Activated CD4-positive, alpha-beta T cell treated with anti-CD3 and anti-CD28 coated beads for 48 hours (primary cell): ENCODE measurements at places on chromosomes 7 and 10.
A peak's percentile ranks its signal among the peaks of the same experiment; 100 is the strongest.

- DNase-seq: no peak
Measured at GRCh38 chr7:116598278-116598677, 73.4 kb downstream of the CAV1 start.

DNA sequence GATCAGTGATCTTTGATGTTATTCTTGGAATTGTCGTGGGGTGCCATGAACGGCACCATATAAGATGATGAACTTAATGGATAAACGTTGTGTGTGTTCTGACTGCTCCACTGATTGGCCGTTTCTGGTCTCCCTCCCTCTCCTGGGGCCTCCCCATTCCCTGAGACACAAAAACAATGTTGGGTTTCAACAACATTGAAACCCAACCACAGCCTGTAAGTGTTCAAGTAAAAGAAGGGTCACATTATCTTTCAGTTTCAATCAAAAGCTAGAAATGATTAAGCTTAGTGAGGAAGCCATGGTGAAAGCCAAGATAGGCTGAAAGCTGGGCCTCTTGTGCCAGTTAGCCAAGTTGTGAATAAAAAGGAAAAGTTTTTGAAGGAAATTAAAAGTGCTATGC lies 19.5 kb downstream of the EN2 start:
- DNase-seq: no peak

DNA sequence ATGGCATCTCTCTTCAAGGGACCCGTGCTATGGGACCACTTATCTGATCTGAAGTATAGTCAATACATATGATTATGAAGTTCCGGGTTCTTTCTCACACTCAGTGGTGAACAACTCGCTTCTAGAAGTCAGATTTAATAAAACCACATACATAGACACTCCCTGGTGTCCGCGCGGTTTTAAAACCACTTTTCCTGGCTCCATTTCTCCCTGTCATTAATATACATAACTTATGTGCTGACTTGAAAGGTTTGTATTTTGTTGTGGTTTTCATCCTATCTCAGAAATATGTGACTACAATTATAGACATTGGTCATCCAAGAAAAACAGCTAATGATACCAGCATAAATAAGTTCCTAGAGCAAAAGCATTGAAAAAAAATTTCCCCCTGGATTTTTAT lies 34.0 kb downstream of the SVIL start:
- DNase-seq: no peak

DNA sequence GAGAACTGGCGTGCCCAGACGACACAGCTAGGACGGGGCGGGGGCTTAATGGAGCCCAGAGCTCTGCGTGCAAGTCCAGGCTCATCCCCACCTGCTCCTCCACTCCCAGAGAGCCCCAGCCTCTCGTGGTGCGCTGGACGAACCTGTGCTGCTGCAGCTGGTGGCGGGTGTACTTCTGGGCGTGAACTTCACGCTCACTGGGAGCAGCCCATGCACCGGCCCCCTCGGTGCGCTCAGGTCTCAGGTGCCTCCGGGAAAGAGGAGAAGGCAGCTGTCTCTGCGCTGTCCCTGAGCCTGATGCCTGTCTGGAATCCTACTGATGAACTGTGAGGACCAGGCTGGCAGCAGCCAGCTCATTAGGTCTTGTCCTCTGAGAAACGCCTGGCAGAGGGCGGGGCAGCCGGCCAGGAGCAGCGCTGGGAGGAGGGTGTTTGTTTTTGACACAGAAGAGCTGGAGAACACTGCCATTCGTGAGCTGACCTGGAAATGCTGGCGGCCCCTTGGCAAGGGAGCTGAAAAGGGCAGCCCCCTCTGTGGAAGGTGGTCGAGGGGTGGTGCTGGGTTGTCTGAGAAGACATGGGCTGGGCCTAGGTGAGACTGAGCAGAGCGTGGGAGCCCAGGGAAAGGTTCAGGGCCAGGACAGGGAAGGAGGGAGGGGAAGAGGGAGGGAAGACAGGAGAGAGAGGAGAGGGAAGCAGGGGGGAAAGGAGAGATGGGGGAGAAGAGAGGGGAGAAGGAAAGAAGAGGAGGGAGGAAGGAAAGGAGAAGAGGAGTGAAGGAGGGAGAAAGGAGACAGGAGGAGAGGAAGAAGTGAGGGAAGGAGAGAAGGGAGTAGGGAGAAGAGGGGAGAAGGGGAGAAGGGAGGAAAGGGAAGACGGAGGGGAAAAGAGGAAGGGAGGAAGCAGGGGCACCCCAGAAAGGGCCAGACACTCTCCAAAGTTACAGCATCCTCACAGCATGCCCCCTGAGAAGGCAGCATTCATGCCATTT lies 53.5 kb upstream of the TNS3 start:
- DNase-seq: no peak

DNA sequence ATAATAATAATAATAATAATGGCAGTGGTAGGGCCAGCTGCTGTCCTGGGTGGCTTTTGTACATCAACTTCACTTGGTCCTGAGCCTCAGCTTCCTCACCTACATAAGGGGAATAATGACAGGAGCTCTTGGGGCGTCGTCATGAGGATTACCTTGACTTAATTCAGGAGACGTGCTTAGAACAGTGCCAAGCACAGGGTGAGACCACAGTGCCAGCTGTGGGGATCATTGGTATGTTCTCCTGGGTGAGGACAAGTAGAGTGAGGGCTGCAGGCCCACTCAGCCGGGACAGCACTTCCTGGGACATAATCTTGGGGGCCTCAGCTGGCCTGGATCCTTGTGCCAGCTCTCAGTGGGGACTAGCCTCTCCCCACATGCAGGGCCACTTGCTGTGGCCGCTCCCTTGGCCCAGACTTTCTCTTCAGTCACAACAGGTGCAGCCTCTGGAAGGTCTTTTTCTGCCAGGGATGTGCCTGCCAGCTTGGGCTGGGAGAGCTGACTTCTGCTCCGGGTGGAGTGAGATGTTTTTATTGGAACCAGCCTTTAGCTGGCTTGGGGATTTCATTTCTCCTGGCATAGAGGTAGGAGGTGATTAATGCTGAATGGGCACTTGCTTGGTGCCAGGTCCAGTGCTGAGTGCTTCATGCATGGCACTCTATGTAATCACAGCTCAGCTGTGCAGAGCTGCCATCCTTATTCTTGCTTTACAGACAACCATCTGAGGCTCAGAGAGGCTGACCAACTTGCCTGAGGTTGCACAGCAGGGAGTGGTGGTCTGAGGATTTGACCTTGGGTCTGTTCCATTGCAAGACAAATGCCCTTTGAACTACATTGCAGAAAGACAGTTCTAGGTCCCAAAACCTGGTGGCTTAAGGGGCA lies 45.3 kb downstream of the TSPAN15 start:
- no peak for DNase-seq

DNA sequence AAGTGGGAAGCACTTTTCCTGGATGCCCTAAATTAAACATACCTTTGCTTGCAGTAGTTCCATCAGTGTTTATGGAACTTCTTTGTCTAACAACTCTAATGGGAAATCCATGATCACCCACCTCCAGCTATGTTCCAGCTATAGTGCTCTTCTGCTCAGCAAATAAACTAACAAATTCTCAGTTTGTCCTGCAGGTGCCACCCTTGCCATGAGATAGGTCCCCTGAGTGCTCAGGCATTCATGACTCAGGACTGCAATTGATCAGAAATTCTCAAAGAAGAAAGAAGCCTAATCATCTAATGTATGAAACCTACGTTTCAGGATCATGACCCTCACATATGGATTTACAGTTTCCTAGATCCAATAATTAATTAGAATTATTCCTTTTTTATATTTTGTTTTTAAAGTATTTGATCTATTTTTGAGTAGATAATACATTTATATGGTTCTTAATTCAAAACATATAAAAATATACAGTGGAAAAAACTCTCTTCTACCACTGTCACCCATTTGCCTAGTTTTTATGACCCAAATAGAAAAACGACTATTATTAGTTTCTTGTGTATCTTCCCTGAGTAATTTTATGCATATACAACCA lies 48.7 kb upstream of the DYNC1I1 start:
- peak; percentile 17 for DNase-seq

GRCh38 chr7:14340393-14341074 lies 351.1 kb upstream of the ETV1 start:
- DNase-seq: no peak

GRCh38 chr10:43078986-43079273 lies 2.1 kb downstream of the RET start:
- DNase-seq: peak; percentile 55

DNA sequence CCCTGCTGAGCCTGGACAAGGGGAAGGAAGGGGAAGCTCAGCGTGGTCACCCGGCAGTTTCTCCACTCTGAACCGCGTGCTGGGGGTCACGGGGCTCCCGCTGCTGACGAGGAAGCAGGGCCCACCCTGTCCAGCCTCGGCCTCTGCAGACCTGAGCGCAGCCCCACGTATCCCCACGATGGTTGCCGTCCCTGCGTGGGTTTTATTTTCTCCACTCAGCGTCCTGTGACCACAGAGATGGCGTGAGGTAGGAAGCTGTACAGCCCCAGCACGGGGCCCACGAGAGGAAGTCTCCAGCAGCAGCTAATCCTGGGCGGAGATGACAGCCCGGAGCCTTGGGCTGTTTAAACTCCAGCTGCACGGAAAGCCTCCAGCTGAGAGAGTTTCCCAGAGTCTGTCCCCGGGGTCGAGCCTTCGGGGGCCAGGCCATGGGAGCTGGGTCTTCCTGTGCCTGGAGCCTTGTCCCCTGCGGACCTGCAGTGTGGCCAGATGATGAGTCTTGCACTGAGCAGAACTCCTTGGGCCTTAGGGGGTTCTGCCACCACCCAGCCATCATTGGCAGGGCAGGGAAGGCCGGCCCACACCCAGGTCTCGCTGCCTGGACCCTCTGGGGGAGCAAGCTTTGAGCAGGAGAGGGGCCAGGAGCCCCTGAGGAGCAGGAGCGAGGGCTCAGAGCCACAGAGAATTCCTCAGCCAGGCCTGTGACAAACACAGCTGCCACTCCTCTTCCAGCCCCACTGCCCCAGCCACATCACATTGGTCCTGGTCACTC lies 72.8 kb upstream of the FAM20C start:
- DNase-seq: no peak

GRCh38 chr7:134056816-134057215 lies 70.3 kb upstream of the LRGUK start:
- no peak for DNase-seq

- no peak for DNase-seq
Measured at GRCh38 chr7:16647435-16647960, 1.5 kb downstream of the BZW2 start.

DNA sequence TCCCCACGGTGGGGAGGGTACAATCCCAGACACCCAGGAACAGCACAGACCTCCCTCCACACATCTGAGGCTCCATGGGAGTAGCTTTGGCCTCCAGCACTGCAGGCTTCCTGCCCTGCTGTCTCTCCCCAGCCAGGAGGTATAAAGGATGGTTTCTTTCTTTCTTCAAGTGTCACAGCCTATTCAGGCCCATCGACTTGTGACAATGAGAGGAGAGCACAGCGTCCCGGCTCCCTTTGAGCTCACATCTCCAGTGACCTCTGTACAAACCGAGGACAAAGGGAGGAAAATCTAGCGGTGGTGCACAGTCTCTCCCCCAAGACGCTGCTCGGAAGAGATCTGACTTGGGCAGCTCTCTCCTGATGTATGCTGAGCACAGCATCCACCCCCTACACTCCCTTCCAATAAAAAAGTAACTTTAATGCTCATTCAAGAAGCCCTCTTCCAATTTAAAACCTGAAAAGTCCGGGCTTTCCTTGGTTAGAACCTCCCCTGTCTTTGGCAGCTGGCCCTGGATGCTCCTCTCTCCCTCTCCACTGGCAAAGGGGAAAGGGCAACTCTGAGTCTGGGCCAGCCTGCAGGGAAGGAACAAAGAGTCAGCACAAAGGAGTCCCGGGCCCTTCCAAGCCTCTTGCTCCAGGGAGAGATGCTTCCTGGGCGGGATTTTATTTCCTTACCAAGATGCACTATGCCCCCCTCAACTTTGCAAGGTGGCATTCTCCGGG lies 18.0 kb downstream of the CHST15 start:
- DNase-seq: no peak

GRCh38 chr7:25906003-25906402 lies 246.0 kb upstream of the NFE2L3 start:
- no peak for DNase-seq

DNA sequence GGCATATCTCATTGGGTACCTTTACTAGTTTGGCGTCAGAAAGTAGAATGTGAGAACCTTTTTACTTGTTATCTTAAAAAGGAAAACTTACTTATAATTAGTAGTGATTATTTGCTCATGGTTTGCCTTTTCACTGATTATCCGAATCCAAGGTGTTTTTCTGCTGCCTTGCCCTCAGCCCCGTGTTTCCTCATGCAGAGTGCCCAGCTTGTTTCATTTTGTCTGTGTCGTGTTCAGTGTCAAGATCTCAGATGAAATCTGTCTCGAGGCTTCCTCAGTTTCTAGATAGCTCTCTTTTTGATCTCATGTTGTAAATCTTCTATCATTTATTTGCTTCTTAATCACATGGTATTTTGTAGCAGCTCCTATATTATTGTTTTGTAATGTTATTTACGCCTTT lies 30.1 kb downstream of the RPA3 start:
- DNase-seq: no peak

- no peak for DNase-seq
Measured at GRCh38 chr10:100122780-100123179, 41.1 kb upstream of the CPN1 start.

GRCh38 chr7:74482629-74483401 lies 29.1 kb downstream of the GTF2IRD1 start:
- DNase-seq: no peak

DNA sequence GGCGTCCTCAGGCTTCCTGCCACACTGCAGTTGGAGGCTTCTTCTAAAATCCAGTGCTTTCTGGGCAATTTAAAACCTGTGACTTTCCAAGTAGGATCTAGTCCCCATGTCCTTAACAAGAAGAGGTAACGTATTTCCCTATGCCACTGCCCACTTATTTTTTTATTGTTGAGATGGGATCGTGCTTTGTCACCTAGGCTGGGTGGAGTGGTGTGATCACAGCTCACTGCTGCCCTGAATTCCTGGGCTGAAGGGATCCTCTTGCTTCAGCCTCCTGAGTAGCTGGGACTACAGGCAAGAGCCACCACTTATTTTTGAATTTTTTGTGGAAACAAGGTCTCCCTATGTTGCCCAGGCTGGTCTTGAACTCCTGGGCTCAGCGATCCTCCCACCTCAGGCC lies 63.4 kb downstream of the DAGLB start:
- no peak for DNase-seq

DNA sequence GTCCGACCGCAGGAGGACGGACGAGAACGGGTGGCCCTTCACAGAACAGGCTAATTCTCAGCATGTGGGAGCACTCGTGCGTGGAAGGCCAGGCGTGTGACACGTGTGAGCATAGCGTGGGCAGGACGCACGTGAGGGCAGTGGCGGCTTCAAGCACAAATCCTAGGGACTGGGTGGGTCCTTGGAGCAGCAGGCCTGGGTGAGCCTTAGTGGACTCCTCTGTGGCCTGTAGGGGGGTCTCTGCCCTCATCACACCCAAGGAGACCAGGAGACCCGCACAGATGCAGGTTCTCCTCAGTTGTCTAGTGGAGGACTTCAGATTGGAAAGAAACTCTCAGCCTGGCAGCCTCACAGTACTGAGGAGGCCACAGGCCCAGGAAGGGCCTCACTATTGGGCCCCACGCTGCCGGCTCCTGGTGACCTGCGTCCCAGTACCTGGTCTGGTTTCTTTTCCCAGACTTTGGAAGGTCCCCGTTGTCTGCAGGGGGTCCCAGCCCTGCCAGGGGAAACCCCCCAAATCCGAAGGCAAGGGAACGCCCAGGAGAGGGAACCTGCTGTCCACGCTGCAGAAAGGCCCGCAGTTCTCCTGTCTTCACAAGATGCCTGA lies 49.1 kb upstream of the FAM20C start:
- no peak for DNase-seq
